Activated gamma-delta T cell treated with anti-CD3 and anti-CD28 coated beads, Interleukin-2, amount 50 U/mL, for 16 hours (primary cell): ENCODE measurements at places on chromosomes 12 and 14.
A peak's percentile ranks its signal among the peaks of the same experiment; 100 is the strongest.

DNA sequence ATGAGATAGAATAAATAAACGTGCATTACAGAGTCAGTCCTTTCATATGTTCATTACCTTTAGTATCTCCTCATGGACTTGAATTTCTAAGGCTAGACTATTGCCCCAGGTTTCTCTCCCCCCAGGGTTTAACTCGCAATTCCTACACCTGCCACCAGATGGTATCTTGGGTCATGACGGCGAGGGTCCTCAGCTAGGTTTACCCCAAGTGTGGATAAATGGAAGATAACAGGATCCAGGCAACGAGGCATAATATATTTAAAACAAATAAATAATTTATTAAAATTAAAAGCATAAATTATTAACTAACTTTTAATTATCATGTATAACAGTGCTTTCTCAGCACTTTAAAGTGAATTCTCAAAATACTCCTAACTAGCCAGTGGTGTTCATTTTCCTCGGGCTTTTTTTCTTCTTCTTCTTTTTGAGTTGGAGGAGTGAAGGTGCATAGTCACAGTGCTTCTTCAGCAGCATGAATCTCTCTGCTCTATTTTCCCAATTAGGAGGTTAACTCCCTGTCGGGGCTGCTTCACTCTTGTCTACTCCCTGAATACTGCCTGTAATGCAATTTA, 243.5 kb upstream of the CAND1 start:
- peak; percentile 2 for DNase-seq

DNA sequence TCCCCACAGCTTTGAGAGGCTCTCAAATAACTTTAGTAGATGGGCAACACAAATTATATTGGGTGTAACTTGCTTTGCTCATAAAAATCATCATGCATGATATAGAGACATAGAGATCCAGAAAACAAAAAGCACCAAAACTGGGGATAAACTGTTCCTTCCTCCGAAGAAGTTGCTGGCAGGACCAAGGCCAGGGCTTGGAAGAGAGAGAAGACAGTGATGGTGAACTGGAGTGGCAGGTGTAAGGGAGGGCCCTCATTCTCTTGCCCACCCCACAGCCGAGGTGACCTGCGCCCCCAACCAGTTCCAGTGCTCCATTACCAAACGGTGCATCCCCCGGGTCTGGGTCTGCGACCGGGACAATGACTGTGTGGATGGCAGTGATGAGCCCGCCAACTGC, 15.4 kb upstream of the NXPH4 start:
- no peak for DNase-seq

- DNase-seq: no peak
Observed at GRCh38 chr14:68337279-68337678, 455.6 kb downstream of the ZFP36L1 start.

DNA sequence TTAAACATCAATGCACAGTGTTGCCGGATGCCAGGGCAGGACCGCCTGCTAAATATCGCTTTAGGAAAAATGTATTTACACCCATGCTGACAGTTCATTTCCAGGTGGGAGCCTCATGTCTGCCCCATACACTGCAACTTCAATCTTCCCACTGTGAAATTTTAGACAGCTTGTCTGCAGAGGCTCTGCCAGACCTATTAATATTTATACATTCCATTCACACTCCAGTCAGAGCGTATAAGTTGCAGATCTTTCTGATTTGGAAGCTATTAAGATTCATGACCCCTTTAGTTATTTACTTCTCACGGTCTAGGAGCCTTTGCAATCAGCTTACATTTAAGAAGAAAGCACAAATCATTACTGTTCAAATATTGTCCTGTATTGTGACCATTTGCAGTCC, 357.4 kb downstream of the ATP23 start:
- DNase-seq: no peak

- no peak for DNase-seq
Observed at GRCh38 chr12:18429366-18429765, 168.0 kb downstream of the PIK3C2G start.

DNA sequence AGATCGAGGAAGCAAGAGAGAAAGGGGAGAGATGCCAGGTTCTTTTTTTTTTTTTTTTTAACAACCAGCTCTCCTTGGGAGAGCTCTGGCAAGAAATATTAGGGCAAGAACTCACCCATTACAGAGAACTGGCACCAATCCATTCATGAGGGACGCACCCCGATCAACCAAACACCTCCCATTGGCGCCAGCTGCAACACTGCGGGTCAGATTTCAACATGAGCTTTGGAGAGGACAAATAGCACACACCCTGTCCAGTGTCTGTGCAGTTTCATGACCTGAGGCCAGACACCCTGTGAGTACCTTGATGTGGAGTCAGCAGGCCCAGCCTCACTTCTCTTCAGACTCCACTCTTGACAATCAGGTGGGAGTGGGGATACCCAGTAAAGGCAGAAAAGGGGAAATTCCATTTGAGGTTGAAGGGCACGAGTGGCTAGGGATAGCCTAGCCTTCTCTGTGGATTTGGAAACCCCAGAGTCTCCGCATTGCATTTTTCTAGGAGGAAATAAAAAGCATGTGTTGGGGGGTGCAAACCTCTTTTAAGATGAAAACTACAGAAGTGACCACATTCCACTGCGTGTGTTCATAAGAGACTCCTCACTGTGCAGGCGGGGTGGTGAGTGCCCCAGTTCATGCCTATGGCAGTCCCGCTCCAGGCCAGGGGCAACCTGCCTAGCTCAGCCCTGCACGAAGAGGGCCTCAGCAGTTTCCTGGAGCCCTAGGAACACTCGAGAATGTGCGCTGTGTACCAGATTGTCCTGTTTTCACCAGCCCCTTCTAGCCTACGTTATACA, 42.4 kb upstream of the GPATCH2L start:
- no peak for DNase-seq

DNA sequence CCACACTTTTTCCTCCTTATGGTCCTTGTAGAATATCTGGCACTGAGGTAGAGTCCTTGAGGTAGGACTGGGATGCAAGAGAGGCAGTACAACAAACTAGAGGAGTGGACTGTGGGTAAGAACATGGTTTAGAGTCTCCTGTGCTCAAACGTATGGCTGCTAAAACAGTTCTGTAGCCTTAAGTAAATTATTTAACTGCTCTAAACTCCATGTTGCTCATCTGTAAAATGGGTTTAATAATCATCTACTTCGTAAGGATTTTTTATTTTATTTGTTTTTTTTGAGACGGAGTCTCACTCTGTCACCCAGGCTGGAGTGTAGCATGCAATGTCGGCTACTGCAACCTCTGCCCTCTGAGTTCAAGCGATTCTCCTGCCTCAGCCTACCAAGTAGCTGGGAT, 3.6 kb upstream of the COPZ1 start:
- no peak for DNase-seq

DNA sequence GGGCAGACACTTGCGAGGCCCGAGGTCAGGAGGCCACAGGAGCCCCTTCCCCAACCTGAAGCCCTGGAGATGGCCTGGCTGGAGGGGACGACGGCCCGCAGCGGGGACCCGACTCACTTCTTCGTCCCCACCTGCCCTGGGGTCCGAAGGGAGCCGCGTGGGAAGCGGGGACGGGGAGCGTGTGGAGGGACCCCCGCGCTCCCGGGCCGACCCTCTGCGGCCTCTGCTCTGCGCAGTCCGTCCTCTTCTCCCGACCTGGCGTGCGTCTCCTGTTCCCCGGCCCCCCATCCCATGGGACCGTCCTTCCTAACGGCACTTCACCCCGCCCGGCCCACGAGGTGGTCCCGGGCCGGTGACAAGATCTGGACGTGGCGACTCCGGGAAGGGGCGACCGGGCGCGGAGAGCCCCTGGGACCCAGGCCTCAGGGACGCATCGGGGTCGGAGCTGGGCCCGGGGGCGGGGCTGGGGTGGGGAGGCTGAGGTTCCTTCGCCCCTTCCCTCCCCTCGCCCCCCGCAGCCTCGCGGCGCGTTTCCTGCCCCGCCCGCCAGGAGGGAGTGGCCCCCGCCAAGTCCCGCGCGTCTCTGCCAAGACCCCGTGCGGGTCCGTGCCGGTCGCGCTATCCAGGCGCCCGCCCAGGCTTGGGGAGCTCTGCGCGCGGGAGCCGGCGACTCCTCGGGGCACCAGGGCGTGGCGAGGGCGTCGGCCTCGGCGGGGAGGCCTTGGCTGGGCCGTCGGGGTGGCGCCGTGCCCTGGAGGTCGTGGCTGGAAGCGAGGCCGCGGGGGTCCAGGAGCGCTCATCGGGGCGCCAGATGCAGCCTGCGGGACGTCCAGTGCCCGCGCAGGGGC, 97.1 kb downstream of the TNFAIP2 start:
- no peak for DNase-seq

- DNase-seq: peak; percentile 76
Observed at GRCh38 chr14:22561661-22562579, 27.1 kb downstream of the DAD1 start.

- no peak for DNase-seq
Observed at GRCh38 chr14:63134801-63135200, 69.4 kb upstream of the RHOJ start.

DNA sequence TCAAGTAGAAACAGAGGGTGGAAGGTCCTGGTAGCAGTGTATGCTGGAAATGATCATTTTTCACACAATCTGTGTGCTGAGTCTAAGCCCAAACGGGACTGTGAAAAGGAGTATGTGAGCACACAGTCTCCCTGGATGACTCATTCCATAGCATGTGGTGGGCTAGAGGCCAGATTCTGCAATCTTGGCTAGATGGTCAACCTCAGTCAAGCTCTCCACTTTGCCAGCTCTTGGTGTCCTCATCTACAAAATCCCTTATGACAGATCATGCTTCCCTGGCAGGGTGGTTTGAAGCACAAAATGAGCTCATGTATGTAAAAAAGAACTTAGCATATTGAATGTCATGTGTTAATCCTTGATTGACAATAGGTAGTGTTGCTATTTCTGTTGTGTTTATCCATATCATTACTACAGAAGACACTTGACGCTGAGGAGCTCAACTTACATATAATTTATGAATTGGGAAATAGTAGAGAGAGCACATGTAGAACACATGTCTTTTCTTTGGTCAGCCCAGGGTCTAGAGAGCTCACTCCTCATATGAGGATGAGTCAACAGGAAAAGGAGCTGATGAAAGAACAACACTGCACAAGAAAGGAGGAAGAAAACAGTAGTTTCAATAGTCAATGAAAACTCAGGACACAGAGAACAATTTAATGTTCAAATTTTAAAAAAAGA, 517.5 kb downstream of the BCL11B start:
- DNase-seq: no peak

GRCh38 chr12:76020281-76020680, 11.3 kb downstream of the PHLDA1 start:
- DNase-seq: peak; percentile 70

DNA sequence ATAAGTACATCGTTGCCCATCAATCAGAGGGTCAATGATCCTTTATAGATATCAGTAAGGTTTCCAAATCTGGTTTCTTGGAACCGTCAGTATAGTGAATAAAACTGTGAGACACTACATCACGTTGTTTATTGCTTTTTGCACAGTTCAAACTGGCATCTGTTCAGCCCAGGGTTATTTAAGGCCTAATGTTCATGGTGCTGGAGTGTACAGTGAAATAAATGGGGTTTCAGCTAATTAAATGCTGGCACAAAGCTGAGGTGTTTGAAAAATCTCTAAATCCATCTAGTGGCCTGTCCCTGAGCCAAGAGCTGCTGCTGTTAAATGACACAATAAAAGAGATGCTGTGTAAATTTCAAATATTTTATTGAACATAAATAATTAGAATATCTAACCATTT, 69.9 kb downstream of the RPS29 start:
- no peak for DNase-seq

GRCh38 chr12:114209861-114210260, 196.1 kb downstream of the TBX5 start:
- DNase-seq: no peak

DNA sequence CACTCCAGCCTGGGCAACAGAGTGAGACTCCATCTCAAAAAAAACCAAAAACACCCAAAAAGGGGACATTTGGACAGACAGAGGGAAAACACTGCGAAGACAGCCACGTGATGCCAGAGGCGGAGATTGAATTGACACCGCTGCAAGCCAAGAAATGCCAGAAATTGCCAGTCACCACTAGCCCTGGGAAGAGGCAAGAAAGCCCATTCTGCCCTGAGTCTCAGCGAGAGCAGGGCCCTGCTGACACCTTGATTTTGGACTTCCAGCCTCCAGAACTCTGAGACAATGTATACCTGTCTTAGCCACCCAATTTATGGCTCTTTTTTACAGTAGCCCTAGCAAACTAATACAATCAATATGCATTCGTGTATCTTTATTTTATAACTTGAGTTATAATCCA, 7.4 kb upstream of the IGFBP6 start:
- DNase-seq: no peak

DNA sequence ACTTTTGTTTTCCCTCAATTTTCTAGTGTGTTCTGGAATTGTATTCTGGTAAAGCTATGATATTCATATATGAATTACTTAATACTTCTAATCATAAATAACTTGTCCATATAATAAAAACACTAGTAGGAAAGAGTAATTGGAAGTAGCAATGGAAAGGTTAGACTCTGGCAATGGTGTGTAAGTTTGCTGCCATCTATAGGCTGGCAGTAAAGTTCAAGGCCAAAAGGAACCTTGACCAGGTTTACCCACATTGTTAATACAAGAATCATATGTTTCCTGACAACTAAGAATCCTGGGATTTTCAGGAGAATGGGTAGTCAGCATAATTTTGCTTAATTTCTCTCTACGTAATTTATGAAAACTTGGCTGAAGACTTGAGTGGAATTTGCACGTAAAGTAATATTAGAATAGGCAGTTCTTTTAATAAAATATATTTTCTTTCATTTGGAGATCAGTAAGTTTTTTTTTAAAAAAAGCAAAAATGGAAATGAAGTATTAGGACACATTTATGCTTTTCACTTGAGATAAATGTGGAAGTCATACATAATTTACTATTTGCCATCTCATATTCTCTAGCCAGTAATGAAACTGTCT, 926.7 kb downstream of the GALC start:
- DNase-seq: no peak

DNA sequence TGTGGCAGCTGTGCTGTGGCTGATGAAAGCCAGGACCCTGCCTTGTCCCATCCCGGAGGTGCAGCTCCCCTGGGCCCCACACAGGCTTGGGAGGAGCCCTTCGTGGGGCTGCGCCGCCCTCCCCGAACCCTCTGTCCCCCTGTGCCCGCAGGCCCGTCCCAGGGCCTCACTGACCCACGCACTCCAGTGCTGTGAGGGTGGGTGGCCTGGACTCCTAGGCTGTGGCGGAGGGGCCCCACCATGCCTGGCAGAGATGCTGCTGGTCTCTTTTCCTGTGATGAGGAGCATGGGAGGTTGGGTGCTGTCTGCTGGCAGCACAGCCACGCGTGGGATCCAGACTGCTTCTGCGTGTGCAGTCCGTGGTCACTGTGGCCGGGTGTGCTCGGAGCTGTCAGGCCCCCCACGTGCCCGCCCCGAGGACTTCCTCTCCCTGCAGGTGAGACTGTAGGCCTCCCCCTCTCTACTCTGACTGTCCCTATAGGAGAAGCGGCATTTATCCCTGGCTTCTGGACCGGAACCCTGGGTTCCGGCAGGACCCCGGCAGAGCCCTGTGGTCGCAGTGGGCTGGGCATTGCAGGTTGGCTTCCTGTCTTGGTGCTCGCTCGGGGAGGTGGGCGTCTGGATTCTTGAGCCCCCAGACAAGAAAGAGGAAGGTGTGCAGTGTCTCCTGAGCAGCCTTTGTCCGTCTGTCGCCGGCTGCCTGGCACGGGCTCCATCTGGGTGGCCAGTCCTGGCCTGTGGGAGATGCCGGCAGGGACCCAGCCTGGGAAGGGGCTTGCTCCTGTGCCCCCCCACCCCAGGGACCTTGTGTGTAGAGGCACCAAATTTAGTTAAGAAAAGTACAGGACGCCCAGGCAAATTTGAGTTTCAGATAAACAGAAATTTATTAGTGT, 2.3 kb downstream of the MTA1 start:
- no peak for DNase-seq
